HS-5 (cell line): ENCODE measurements at places on chromosomes 7 and 10.

GRCh38 chr7:136045992-136046391 lies 68.8 kb upstream of the MTPN start:
- DNase-seq = no peak

DNA sequence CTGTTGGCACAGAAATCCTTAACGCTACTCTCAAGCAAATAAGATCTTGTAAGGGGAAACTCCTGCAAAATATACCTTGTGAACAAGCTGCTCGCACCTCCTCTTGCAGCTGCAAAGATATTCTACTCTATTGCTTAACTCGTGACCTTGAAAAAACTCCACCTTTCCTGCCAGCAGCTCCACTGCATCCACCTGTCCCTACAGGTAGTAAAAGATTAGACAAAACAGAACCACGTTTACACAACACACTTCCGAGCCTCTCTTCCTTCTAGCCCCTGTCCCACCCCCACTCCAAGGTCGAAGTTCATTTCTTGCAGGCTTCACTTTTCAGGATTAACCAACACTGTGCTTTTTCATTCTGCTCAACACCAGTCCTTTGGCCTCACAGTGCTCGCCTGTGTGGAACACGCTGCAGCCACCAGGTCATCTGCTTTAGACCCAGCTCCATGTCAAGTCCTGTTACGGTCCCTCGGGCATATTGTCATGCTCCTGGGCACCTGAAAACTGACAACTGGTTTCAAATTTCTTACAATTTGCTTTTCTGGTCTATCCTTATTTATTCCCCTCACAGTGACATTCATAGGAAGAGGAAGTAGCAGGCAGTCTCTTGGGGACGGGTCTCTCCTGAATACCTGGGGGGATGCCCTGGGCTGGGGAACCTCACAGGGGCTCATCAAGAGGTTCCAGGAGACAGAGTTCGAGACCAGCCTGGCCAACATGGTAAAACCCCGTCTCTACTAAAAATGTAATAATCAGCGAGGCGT lies 165.8 kb upstream of the KLF14 start:
- no peak for DNase-seq

DNA sequence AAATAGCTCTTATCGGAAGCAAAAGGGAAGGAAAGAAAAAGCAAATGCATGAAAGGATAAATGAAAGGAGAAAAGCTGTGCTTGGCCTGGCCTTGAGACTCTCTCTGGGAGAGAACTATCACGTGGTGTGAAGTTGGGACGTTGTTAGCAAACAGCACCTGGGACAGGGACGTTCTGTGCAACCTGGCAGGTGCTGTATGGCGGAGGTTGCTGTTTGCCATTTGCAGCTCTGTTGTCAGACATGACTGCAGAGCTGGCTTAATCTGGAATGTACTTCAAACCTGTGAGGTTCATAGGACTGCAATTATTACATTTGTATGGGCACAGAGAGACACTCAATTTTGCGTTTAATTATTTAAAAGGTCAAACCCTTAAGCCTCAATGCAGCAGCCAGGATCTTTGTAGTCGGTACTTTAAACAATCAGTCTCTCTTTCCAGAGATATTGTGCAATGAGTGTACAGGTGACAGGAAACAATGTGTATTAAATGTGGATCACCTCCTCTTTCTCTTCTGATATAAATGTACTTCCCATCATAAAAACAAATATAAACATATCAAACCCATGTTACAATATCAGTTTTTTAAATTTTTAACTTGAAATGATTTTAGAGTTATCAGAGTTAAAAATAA lies 800.5 kb upstream of the KCND2 start:
- no peak for DNase-seq

- DNase-seq = no peak
These were observed 117.7 kb upstream of the FRMD4A start for GRCh38 chr10:14448197-14448990.

GRCh38 chr10:30581779-30582380 lies 47.7 kb downstream of the LYZL2 start:
- no peak for DNase-seq

DNA sequence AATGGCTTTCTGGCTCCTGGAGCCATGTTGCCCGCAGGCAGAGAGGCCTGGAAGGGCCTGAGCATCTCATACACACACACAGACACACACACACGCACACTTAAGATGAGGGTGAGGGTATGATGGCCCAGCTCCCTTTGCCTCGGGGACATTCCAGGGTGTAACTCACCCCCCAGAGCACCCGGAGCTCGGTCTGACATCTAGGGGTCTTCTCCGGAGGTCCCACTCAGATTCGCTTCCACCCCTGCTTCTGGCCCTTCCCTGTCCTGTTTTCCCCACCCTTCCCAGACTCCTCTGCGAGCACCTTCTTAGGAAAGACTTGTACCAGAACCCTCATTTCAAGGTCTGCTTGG lies 304.4 kb downstream of the GRID1 start:
- DNase-seq = no peak

GRCh38 chr10:83750604-83751003 lies 388.7 kb upstream of the GHITM start:
- DNase-seq = no peak

DNA sequence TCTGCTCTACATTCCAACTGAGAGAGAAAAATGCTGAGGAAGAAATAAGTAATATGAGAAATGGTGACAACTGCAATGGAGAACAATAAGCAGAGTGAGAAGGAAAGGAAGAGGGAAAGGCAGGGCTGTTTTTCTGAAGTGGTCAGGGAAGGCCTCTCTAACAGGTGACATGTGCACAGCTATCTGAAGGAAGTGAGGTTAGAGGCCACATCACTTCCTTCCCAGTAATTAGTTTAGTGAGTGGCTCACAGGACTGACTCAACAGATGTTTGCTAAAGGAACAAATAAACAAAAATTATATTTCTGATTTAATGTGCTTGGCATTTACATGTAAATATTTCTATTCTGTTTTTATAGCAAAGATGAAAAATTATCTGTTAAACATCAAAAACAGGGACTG lies 77.9 kb downstream of the ARHGAP21 start:
- no peak for DNase-seq

- no peak for DNase-seq
These were observed 71.5 kb downstream of the EBF3 start for GRCh38 chr10:129892548-129893052.

GRCh38 chr7:157507987-157508386 lies 171.2 kb downstream of the DNAJB6 start:
- DNase-seq = no peak

DNA sequence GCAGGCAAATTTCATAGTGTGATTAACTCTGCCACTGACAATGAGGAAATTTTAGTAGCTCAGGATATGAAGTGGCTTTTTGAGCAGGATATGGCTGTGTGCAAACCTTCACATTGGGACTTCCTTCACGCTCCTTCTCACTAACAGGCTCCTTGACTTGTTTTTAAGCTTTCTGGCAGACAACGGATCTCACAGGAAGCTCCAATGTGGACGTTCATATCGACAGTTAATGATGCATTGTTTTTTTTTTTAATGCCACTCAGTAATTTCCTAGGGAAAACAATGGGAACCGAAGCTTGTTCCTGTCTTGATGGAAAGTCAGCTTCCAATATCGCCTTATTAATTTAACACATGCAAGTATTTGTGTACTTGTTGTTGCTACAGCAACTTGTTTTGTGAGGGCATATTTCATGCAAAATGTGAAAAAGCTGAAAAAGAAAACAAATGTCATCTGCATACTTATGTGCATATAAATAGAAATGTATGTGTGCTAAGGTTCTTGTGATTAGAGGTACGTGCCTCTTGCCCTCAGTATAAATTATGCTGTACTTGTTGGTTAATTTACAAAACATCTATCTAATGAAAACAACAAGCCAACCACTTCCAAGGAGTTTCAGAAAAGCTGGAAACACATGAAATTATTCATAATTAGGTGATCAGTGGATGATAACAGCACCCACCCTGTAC lies 84.7 kb downstream of the NRP1 start:
- DNase-seq = no peak

GRCh38 chr10:114957673-114958072 lies 19.7 kb downstream of the TRUB1 start:
- no peak for DNase-seq

- no peak for DNase-seq
These were observed 25.8 kb downstream of the DOCK1 start for GRCh38 chr10:126930883-126931503.

GRCh38 chr10:7042419-7043054 lies 368.3 kb downstream of the SFMBT2 start:
- no peak for DNase-seq

DNA sequence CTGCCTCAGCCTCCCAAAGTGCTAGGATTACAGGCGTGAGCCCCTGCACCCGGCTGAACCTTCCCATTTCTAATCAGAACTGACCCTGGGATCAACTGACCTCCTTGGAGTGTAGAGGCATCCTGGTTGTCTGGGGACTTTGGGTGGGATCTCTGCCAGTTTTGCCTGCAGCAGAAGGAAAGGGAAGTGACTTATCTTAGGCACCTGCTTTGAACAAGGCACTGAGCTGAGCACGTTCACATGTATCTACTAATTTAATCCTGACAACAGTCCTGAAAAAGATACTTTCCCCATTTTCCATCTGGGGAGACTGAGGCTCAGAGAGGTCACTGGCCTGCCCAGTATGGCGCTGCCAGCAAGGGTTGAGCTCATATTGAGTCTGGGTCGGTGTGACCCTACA lies 153.4 kb downstream of the CUX1 start:
- no peak for DNase-seq

GRCh38 chr10:78616125-78616695 lies 452.6 kb upstream of the ZMIZ1 start:
- no peak for DNase-seq

GRCh38 chr7:51732951-51733350 lies 416.3 kb upstream of the COBL start:
- DNase-seq = no peak

DNA sequence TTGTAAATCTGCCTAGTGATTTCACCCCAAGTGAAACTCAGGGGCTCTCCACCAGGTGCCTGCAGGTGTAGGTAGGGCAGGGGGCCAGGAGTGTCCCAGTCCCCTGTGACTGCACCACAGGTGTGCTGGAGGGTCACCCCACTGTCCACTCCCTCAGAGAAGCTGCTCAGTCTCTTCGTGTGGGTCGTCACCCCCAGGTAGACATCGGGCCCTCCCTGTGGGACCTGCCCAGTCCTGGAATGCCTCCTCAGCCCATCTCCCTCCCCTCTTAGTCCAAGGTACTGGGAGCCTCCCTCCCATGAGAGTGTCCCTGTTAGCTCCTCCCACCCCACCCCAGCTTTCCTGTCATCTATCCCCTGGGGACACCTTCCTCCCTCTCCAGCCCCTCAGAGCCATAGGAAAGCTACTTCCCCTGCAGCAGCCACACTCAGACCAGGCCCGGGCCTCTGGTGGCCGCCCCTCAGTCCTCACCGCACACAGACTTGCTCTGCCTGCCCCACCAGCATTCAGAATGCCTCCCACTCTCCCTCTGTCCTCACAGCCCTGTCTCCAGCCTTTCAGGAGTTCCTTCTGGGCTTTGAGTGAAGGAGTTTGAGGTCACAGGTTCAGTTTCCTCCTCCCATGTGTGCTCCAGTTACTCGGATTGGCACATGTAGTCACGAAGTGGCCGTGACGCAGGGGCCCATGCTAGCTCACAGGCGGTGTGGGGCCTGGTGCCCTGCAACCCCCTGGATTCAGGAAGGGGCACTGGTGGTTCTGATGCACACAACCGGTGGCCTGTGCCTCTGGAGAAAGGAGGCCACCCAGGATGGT lies 5.1 kb downstream of the ALOX5 start:
- no peak for DNase-seq

DNA sequence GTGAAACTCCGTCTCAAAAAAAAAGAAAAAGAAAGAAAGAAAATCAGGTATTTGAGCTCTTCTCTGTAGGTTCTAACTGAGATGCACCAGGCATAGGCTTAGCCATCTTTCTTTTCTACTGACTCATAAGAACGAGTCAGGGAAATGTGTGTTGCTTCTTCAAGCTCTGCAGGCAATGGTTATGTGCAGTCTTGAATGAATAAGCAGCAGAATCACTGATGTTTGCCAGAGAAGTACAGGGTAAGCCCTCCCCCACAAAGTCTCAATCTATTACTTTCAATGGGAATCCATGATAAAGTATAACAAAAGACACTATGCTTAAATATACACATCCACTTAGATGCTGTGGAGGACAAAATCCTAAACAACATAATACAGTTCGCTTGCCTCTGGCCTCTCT lies 239.2 kb downstream of the PARD3 start:
- no peak for DNase-seq

DNA sequence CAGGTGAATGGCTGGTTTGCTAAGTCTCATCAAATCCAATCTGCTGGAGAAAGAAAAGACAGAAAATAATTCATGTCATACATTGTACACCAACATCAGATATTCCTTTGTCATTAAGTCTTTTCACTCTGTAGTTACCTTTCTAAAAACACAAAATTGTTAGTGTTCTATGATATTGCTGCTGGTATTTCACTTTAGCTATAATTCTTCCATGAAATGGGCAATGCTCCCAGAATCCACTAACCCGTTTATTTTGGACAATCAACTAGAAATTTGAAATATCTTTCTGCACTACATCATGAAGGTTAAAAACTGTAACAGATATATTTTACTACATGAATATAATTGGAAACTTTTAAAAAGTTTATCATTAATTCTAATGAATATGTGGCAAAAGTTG lies 181.3 kb downstream of the C7orf25 start:
- DNase-seq = no peak

GRCh38 chr7:151244196-151244840 lies 4.2 kb downstream of the SMARCD3 start:
- DNase-seq = no peak

DNA sequence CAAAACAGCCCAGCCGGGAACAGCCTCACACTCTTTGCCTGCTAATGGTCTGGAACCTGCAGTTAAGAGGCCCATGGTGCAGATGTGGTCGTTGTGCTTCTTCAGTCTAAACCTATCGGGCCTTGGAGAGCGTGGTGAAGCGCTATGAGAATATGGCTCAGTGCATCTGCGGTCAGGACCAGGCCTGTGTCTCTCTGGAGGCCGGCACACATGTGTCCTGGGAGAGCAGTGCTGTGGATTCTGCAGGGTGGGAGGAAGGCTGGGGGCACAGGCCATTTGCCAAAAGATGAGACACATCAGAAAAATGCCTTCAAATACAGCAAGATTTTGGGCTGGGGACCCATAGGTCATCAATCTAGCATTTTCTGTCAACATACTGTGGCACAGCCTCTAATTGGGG lies 231.5 kb upstream of the GLI3 start:
- no peak for DNase-seq

GRCh38 chr10:83909001-83909400 lies 230.3 kb upstream of the GHITM start:
- DNase-seq = no peak

DNA sequence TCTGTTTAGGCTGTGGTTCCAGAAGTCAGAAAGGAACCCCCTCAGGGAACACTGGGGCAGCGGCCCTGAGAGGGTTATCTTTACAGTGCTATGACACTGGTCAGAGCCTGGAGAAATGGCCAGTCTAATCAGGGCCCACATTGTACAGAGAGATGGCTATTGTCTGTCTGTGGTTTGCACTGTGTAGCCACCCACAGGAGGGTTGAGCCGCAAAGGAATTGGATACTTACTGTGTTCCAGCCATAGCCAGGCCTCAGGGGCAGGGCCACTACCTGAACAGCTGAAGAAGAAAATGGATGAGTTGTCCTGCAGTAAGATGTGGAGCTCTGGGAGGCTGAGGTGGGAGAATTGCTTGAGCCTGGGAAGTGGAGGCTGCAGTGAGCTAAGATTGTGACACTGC lies 47.5 kb upstream of the PODXL start:
- no peak for DNase-seq
